GOT3 (cell line): ENCODE measurements at places on chromosomes 4 and X.

- no peak for DNase-seq
Measured at GRCh38 chrX:126265116-126265515, 99.0 kb upstream of the DCAF12L2 start.

DNA sequence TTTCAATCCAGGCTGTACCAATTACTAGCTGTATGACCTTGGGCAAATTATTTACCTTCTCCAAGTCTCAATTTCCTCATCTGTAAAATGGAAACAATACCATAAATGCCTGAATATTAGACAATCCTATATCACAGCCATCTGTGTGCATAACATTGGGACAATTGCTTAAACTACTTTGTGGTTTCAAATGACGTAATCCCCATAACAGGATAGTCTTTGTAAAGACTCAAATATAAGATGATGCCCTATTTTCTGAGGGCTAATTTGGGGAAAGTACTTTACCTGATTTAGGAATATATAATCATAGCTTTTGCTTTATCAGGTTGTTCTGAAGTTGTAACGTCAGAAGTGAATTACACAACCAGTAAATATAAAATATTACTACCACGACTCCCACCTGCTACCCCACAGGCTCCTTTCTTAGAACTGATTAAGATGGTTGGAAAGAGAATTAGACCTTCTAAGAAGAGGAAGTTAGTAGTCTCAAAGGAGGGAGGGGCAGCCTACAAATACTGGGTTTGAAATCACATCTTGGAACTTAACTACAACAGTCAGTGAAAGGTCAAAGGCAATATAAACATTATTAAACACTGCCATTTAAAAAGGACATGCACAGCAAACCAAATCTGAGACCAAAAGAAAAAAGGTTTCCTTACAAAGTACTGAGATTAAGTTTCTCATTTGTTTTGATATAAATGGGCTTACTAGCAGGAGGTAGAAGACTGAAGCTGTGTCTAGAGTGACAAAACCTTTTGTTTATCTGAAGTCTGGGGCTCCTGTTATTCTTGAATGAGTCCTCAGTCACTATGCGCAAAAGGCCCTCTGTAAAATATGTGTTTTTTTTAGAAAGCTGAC lies 215.0 kb downstream of the SCFD2 start:
- no peak for DNase-seq

DNA sequence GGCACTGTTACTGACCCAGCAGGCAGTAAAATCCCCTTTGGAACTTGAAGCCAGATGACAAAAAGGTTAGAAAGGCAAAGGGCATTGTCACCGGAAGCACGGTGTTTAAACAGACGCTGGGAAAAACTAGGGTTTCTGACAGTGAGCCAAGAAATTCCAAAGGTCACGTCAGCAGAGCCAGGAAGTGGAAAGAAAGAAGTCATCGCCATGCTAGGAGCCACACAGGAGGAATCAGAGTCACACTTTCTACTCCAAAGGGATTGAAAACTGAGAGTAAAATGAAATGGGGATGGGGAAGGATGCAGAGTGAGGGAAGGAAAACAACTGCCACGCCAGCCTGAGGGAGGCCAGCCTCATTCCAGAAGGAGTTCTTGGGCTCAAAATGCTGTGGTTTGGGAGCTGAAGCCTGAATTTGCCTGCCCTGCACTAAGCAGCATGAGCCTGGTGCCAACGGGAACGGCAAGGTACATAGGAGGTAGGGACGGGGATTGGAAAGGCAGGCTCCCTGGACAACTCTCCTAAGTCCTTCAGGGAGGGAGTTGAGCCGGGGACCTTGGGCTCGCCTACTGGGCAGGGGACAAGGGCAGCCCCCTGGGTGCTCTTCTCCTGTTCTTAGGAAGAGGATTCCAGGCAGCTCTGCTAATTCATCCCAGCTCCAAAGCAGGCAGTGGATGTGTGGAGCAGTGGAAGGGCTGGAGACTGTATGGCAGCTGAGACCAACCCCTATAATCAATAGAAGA lies 66.8 kb downstream of the SOWAHB start:
- peak; percentile 42 for DNase-seq

DNA sequence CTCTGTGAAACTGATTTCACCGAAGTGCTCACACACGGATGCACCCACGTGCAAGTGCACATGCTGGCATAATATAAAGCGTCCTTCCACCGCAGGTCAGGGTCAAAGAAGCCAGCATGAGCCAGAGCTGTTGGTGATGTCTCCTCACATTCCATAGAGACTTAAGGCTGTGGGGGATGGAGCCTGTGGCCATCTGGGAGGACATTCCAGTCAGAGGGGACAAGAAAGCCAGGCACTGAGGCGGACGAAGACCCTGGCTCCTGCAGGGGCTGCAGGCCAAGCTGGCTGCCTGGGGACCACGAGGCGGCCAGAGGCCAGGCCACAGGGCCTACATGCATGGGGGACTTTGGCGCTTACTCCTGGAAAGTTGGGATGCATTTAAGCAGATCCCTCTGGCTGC lies 7.7 kb downstream of the RNF212 start:
- no peak for DNase-seq

- DNase-seq, result no peak
Measured at GRCh38 chr4:169485791-169486742, 126.3 kb downstream of the NEK1 start.

- no peak for DNase-seq
Measured at GRCh38 chrX:119497185-119497584, 28.9 kb downstream of the SLC25A5 start.
